ENCODE measurements at places on chromosomes 3 and 15. TPM values are rescaled to one million over a fixed set of nuclear protein-coding genes. Genes with fewer than 3 reads are reported as not detected.

Gene TMEM108
- total RNA-seq, result 0.20 TPM

Gene PCOLCE2
- total RNA-seq, result 1.9 TPM

Gene DCBLD2
- total RNA-seq, result 12.8 TPM

Gene ALCAM
- 29.6 TPM for total RNA-seq

Gene CELSR3
- 2.0 TPM for total RNA-seq

Gene TF
- total RNA-seq, result 18.6 TPM

Gene LSAMP
- total RNA-seq, result 1.1 TPM

DNA sequence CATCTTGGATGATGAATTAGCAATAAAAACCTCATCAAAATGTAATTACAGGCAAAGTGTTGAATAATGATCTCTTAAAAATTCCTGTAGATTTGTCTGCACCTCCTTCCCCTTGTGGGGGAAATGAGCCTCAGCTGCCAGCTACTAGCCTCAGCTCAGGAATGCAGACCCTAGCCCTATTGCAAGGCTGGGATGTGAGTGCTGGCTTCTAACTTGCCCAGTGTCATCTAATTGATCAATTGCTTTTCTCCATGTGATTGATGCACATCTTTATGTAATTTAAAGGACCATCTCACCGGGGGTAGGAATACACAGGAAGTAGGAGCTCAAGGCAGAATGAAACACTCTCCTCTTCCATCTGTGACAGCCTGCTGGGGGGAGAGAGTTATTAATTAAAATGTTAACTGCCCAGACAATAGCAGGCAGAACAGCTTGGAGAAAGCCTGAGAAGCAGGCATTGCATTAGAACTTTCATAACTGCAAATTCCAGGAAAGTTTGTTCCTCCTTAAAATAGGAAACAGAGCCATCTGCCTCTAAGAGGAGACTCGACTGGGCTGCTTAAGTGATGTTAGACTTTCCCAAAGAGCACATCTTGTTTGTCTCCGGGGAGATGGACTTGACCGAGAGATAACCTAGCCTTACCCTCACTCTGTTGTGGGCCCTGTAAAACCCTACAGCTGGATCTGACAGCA, 69.6 kb downstream of the LRTM1 start:
- no peak for DNase-seq
- no peak overlapping the region for H3K4me3 ChIP-seq
- no peaks in the 10 kb centered on the region for H3K27me3 ChIP-seq
- H3K4me1 ChIP-seq, result no peaks in the 10 kb centered on the region

GRCh38 chr15:25900901-25901300, 37.8 kb upstream of the ATP10A start:
- no peak for DNase-seq
- H3K36me3 ChIP-seq, result no peaks in the 10 kb centered on the region
- no peak overlapping the region for H3K4me3 ChIP-seq
- no peaks in the 10 kb centered on the region for H3K27me3 ChIP-seq
- H3K4me1 ChIP-seq, result no peaks in the 10 kb centered on the region

DNA sequence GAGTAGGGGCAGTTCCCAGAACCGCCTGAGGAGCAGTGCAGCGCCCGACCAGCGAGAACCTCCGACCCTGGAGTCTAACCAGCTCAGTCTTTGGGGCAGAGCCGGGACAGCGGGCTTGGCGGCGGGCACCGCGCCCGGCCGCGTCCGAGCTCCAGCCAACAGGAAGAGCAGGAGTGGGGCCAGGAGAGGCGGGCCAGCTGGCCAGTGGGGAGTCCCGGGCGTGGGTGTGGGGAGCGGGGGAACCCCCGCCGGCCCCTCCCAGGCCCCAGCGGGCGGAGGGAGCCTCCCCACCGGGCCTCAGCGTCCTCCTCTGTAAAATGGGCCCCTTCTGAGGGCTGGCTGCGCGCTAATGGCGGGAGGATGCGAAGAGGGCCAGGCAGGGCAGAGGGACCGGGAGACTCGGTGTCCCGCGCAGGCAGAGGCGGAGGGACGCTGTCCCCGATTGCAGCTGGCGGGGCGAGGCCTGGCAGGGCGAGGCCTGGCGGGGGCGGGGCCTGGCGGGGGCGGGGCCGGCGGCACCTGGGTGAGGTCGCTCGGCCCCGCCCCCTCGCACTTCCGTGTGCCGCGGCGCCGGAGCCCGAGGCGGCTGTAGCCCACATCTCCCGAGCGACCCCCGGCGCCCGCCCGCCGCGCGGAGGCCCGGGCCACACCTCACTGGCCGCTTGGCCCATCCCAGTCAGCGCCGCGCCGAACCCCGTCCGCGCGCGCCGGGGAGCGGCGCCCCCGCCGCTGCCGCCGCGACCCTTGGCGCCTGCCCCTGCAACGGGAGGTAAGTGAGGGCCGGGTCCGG, at the start of gene PRKCD:
PRKCD (plus strand) TSS at position 550 of the 790 bp plus-strand sequence. CDS start 17,214 bp downstream, outside the sequence.
- H3K4me1 ChIP-seq, result peaks cover 9% of the 10 kb centered on the region
- H3K27ac ChIP-seq, result peak within 1 kb of the TSS; percentile 81
- DNase-seq, result peak; percentile 89
- H3K36me3 ChIP-seq, result no peaks in the 10 kb centered on the region
- no peaks in the 10 kb centered on the region for H3K27me3 ChIP-seq

DNA sequence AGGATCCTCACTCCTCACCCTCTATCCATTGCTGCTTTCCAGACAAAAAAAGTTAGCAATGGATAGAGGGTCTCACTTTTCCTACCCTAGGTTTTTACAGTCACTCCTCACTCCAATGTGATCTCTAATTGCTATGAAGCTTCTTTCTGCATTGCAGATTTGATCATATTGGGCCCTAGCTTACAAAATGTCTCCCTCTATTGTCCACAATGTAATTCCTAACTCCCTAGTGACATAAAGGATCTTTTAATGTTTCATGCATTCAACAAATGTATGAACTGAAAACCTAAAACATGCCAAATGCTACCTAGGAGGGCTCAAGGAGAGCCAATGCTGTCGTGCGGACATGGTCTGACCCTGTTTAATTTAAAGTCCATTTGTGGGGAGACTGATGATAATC, 234.8 kb downstream of the CADM2 start:
- no peaks in the 10 kb centered on the region for H3K4me1 ChIP-seq
- H3K27ac ChIP-seq, result no peak overlapping the region
- H3K27me3 ChIP-seq, result no peaks in the 10 kb centered on the region
- H3K36me3 ChIP-seq, result no peaks in the 10 kb centered on the region
- DNase-seq, result no peak

DNA sequence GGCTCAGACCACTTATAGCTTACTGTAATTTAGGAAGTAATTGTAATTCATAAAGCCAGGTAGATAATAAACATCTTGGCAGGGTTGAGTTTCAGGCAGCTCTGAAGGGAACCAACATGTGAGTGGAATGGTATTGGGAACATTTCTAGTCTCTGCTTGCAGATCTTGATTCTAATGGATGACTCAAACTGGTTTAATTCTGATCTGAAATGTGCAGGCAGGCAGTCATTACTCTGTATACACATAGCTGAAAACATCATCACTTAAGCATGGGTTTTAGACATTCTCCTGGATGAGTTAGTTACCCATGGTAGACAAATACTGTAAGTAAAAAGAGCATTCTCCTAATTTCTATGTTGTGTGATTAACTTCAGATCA, 317.0 kb upstream of the TPRG1 start:
- H3K27me3 ChIP-seq, result no peaks in the 10 kb centered on the region
- no peaks in the 10 kb centered on the region for H3K36me3 ChIP-seq
- DNase-seq, result no peak
- no peaks in the 10 kb centered on the region for H3K4me1 ChIP-seq
- H3K27ac ChIP-seq, result no peak overlapping the region

- H3K27ac ChIP-seq, result no peak overlapping the region
- no peaks in the 10 kb centered on the region for H3K27me3 ChIP-seq
- no peaks in the 10 kb centered on the region for H3K36me3 ChIP-seq
Observed at GRCh38 chr3:151434151-151434890, 26.5 kb downstream of the IGSF10 start.

- no peak for DNase-seq
- H3K27ac ChIP-seq, result no peak overlapping the region
- H3K27me3 ChIP-seq, result no peaks in the 10 kb centered on the region
- no peaks in the 10 kb centered on the region for H3K36me3 ChIP-seq
- no peak overlapping the region for H3K4me3 ChIP-seq
- H3K4me1 ChIP-seq, result no peaks in the 10 kb centered on the region
Observed at GRCh38 chr15:39110336-39110735, 470.5 kb upstream of the THBS1 start.

- H3K4me1 ChIP-seq, result no peaks in the 10 kb centered on the region
- no peak overlapping the region for H3K27ac ChIP-seq
- no peak overlapping the region for H3K4me3 ChIP-seq
- H3K27me3 ChIP-seq, result no peaks in the 10 kb centered on the region
- no peak for DNase-seq
Observed at GRCh38 chr3:17207019-17207418, 322.3 kb downstream of the PLCL2 start.

DNA sequence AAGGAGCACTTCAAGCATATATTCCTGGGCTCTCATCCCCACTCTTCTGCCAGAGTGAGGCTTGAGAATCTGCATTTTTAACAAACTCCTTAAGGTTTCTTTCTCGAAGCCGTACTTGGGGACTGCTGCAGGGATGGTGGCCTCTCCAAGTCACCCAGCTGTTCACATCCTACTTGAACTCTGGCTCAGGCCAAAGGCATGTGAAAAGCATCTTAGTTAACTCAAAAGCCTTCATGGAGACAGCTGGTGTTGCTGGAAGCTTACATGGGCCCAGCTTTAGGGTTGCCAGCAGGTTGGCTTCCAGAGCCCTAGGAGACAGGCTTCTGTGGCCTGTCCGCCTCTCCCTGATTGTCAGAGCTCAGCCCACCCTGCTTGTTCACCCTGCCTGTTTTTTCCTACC, 139.2 kb downstream of the THSD4 start:
- H3K27ac ChIP-seq, result no peak overlapping the region
- H3K36me3 ChIP-seq, result no peaks in the 10 kb centered on the region
- no peak overlapping the region for H3K4me3 ChIP-seq
- DNase-seq, result no peak
- H3K4me1 ChIP-seq, result no peaks in the 10 kb centered on the region

DNA sequence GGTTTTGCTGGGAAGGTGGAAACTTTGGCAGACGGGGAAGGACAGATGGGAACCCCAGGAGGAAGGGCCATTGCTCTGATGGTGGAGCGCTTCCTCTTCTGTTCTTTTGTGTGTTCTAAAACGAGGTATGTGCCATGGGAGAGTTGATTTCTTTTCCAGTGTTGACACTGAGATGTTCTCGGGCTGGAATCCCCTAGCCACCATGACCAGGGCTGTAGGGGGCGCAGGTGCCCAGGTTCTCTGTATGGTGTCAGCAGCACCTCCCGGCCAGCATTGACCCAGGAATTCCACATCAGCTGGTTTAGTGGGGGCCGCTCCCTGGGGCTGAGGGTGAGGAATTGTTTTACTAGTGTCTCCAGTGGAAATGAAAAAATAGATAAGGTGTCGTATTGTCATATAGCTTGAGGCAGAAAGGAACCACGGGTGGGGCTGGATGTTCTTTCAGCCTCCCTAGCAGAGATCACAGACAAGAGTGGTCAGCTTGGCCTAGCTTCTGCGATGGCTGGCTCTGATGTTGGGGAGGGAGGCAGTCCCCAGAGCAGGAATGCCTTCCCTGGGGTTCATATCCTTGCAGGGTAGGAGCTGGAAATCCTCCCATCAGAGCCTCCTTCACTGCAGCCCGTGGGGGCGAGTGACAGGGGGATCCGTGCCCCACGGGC, 34.2 kb upstream of the ACAD9 start:
- no peak for DNase-seq
- peak overlapping the region; percentile 41 for H3K4me3 ChIP-seq
- H3K36me3 ChIP-seq, result no peaks in the 10 kb centered on the region
- H3K4me1 ChIP-seq, result no peaks in the 10 kb centered on the region

GRCh38 chr15:60222404-60222803, 175.4 kb downstream of the ANXA2 start:
- H3K4me3 ChIP-seq, result no peak overlapping the region
- H3K27ac ChIP-seq, result no peak overlapping the region
- no peaks in the 10 kb centered on the region for H3K4me1 ChIP-seq
- H3K27me3 ChIP-seq, result no peaks in the 10 kb centered on the region
- DNase-seq, result no peak
- H3K36me3 ChIP-seq, result no peaks in the 10 kb centered on the region

GRCh38 chr15:36954486-36954885, 145.9 kb downstream of the MEIS2 start:
- no peak overlapping the region for H3K27ac ChIP-seq
- DNase-seq, result no peak
- no peak overlapping the region for H3K4me3 ChIP-seq
- no peaks in the 10 kb centered on the region for H3K27me3 ChIP-seq
- H3K36me3 ChIP-seq, result no peaks in the 10 kb centered on the region

- no peak for DNase-seq
- H3K27me3 ChIP-seq, result no peaks in the 10 kb centered on the region
- H3K4me3 ChIP-seq, result no peak overlapping the region
- no peak overlapping the region for H3K27ac ChIP-seq
- no peaks in the 10 kb centered on the region for H3K4me1 ChIP-seq
- H3K36me3 ChIP-seq, result no peaks in the 10 kb centered on the region
Observed at GRCh38 chr3:59862686-59863085, 812.9 kb upstream of the CFAP20DC start.

- H3K36me3 ChIP-seq, result no peaks in the 10 kb centered on the region
- H3K4me3 ChIP-seq, result no peak overlapping the region
- H3K27me3 ChIP-seq, result peaks cover 4% of the 10 kb centered on the region
- no peak overlapping the region for H3K27ac ChIP-seq
Observed at GRCh38 chr3:23712656-23713559, 92.8 kb upstream of the UBE2E1 start.

GRCh38 chr3:60636846-60637245, 614.4 kb downstream of the FHIT start:
- no peak for DNase-seq
- H3K4me3 ChIP-seq, result no peak overlapping the region
- no peak overlapping the region for H3K27ac ChIP-seq
- H3K4me1 ChIP-seq, result no peaks in the 10 kb centered on the region
- H3K27me3 ChIP-seq, result no peaks in the 10 kb centered on the region
- H3K36me3 ChIP-seq, result no peaks in the 10 kb centered on the region

DNA sequence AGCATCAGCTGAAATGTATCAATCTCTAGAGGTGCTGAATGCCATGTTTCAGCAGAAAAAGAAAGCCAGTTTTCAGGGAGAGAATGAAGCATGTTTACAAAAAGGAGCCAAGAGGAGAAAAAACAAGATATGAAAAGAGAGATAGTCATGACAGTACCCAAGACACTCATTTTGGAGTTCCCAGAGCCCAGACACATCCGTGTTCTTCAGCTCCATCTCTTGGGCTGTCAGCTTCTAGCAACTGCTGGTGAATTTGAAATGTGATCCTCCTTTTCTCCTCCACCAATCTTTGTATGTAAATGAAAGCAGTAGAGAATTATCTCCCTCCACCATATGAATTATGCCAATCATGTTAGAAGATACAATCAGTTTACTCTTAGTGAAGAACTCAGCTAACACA, 93.0 kb upstream of the SLC25A36 start:
- no peaks in the 10 kb centered on the region for H3K27me3 ChIP-seq
- H3K4me1 ChIP-seq, result no peaks in the 10 kb centered on the region
- H3K36me3 ChIP-seq, result no peaks in the 10 kb centered on the region
- no peak overlapping the region for H3K27ac ChIP-seq
- DNase-seq, result no peak
- no peak overlapping the region for H3K4me3 ChIP-seq

- H3K4me1 ChIP-seq, result peaks cover 16% of the 10 kb centered on the region
- no peaks in the 10 kb centered on the region for H3K27me3 ChIP-seq
- peak; percentile 54 for DNase-seq
- H3K27ac ChIP-seq, result no peak overlapping the region
- no peaks in the 10 kb centered on the region for H3K36me3 ChIP-seq
Observed at GRCh38 chr15:74768771-74769342, 13.0 kb upstream of the CSK start.

GRCh38 chr15:52521682-52522081, 7.0 kb downstream of the MYO5A start:
- no peaks in the 10 kb centered on the region for H3K36me3 ChIP-seq
- H3K4me1 ChIP-seq, result no peaks in the 10 kb centered on the region
- DNase-seq, result no peak

- H3K27me3 ChIP-seq, result no peaks in the 10 kb centered on the region
- no peaks in the 10 kb centered on the region for H3K4me1 ChIP-seq
- no peak for DNase-seq
- H3K4me3 ChIP-seq, result no peak overlapping the region
- no peaks in the 10 kb centered on the region for H3K36me3 ChIP-seq
- no peak overlapping the region for H3K27ac ChIP-seq
Observed at GRCh38 chr3:16187213-16187790, 12.8 kb downstream of the GALNT15 start.
